Activated CD4-positive, alpha-beta memory T cell treated with anti-CD3 and anti-CD28 coated beads for 36 hours (primary cell): ENCODE measurements at places on chromosomes 7 and 10. TPM values are rescaled to one million over a fixed set of nuclear protein-coding genes. Genes with fewer than 3 reads are reported as not detected.

PCGF6 gene
- 13.4 TPM for total RNA-seq

- no peak for DNase-seq
- H3K4me1 ChIP-seq: no peaks in the 10 kb centered on the region
- H3K36me3 ChIP-seq: no peaks in the 10 kb centered on the region
- no peaks in the 10 kb centered on the region for H3K27me3 ChIP-seq
- H3K27ac ChIP-seq: no peak overlapping the region
- H3K4me3 ChIP-seq: no peak overlapping the region
Observed at GRCh38 chr10:82208726-82209125, 333.7 kb downstream of the NRG3 start.

GRCh38 chr10:71945819-71946474, 18.2 kb upstream of the CHST3 start:
- H3K4me3 ChIP-seq: no peak overlapping the region
- H3K27ac ChIP-seq: no peak overlapping the region
- peaks cover 2% of the 10 kb centered on the region for H3K4me1 ChIP-seq
- peaks cover 9% of the 10 kb centered on the region for H3K27me3 ChIP-seq
- H3K36me3 ChIP-seq: peaks cover 31% of the 10 kb centered on the region

GRCh38 chr7:20305726-20306125, 25.0 kb upstream of the ITGB8 start:
- no peak overlapping the region for H3K27ac ChIP-seq
- no peak for DNase-seq
- H3K4me1 ChIP-seq: no peaks in the 10 kb centered on the region
- no peak overlapping the region for H3K4me3 ChIP-seq
- H3K27me3 ChIP-seq: no peaks in the 10 kb centered on the region

- peaks cover 5% of the 10 kb centered on the region for H3K27me3 ChIP-seq
- no peaks in the 10 kb centered on the region for H3K36me3 ChIP-seq
- peaks cover 11% of the 10 kb centered on the region for H3K4me1 ChIP-seq
- H3K27ac ChIP-seq: no peak overlapping the region
Observed at GRCh38 chr10:4512671-4513240, 313.3 kb upstream of the AKR1E2 start.

- H3K4me3 ChIP-seq: no peak overlapping the region
- DNase-seq: no peak
- H3K36me3 ChIP-seq: no peaks in the 10 kb centered on the region
- H3K4me1 ChIP-seq: no peaks in the 10 kb centered on the region
Observed at GRCh38 chr10:4504550-4504949, 321.5 kb upstream of the AKR1E2 start.

- H3K27me3 ChIP-seq: peaks cover 9% of the 10 kb centered on the region
- no peaks in the 10 kb centered on the region for H3K4me1 ChIP-seq
- DNase-seq: no peak
- no peak overlapping the region for H3K27ac ChIP-seq
Observed at GRCh38 chr10:25766687-25767221, 167.3 kb upstream of the MYO3A start.
